Thoracic aorta (tissue), 2 donors: ENCODE measurements at places on chromosomes 6 and 20.
A peak's percentile ranks its signal among the peaks of the same experiment; 100 is the strongest.

DNA sequence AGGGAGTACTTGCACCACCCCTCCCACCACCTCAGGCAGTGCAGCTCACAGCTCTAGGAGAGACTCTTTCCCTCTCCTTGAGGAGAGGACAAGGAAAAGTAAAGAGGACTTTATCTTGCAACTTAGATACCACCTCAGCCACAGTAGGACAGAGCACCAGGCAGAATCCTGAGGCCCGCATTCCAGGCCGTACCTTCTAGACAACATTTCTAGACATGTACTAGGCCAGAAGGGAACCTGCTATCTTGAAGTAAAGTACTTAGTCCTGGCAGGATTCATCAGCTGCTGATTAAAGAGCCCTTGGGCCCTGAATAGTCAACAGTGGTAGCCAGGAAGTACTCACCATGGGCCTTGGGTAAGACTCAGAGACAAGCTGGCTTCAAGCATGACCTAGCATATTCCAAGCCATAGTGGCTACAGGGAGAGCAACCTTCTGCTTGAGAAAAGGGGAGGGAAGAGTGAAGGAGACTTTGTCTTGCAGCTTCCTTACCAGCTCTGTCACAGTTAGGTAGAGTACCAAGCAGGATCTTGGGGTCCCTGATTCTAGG, 384.4 kb upstream of the RNF217 start:
- no peaks in the 10 kb centered on the region for H3K36me3 ChIP-seq
- no peaks in the 10 kb centered on the region for H3K4me1 ChIP-seq
- H3K27me3 ChIP-seq, result no peaks in the 10 kb centered on the region
- H3K4me3 ChIP-seq, result no peak overlapping the region
- no peak overlapping the region for H3K27ac ChIP-seq

DNA sequence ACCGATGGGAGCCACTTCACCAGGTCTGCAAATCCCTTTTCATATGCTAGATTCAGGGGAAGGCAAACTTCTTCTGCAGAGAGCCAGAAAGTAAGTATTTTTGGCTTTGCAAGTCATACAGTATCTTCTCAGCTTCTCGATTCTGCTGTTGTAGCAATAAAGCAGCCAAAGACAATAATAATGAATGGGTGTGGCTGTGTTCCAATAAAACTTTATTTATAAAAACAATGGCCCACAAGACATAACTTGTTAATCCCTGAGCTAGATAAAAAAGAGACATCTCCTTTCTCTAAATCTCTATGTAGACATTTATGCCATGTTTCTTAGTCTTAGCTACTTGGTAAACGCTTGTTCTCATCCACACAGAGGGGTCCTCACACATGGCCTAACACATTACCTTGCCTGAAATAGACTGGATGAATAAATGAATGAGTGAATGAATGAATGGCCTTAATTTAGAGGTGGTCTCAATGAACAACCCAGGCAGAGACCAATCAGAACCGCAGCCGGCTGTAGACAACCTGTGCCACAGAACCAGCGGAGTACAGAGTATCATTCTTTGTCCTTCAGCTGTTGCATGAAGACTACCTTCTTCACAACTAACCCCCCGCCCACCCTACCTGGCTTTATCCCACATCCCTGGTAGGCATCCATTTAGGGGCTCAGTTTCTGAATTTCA, 13.5 kb upstream of the PREX1 start:
- H3K36me3 ChIP-seq, result no peaks in the 10 kb centered on the region
- H3K27ac ChIP-seq, result no peak overlapping the region
- DNase-seq, result no peak
- H3K27me3 ChIP-seq, result no peaks in the 10 kb centered on the region
- no peak overlapping the region for H3K4me3 ChIP-seq

- DNase-seq, result no peak
- H3K36me3 ChIP-seq, result peaks cover 55% of the 10 kb centered on the region
- peaks cover 6% of the 10 kb centered on the region for H3K4me1 ChIP-seq
- H3K4me3 ChIP-seq, result no peak overlapping the region
- H3K27ac ChIP-seq, result peak overlapping the region; percentile 21
Observed at GRCh38 chr20:5189917-5190316, 63.1 kb downstream of the CDS2 start.

GRCh38 chr6:4381381-4381780, 246.0 kb upstream of the ECI2 start:
- no peaks in the 10 kb centered on the region for H3K4me1 ChIP-seq
- no peaks in the 10 kb centered on the region for H3K36me3 ChIP-seq
- no peak for DNase-seq
- no peaks in the 10 kb centered on the region for H3K27me3 ChIP-seq

GRCh38 chr20:50792708-50793574, 1.9 kb upstream of the BCAS4 start:
- peaks cover 12% of the 10 kb centered on the region for H3K4me1 ChIP-seq
- no peak overlapping the region for H3K4me3 ChIP-seq
- H3K36me3 ChIP-seq, result no peaks in the 10 kb centered on the region
